ENCODE measurements at places on chromosomes 4 and X. TPM values are rescaled to one million over a fixed set of nuclear protein-coding genes. Genes with fewer than 3 reads are reported as not detected.

Gene FAM184B
- 9.0 TPM for total RNA-seq

Gene ARHGEF38
- not detected for total RNA-seq

Gene ADAMTS3
- total RNA-seq, result 13.1 TPM

Gene GRIA3
- 38.5 TPM for total RNA-seq

Gene GK
- total RNA-seq, result 14.8 TPM

Gene RPS6KA3
- 28.6 TPM for total RNA-seq

Data from diencephalon (tissue), 1 donor.